ENCODE measurements at places on chromosomes 4 and X. TPM values are rescaled to one million over a fixed set of nuclear protein-coding genes. Genes with fewer than 3 reads are reported as not detected.

DNA sequence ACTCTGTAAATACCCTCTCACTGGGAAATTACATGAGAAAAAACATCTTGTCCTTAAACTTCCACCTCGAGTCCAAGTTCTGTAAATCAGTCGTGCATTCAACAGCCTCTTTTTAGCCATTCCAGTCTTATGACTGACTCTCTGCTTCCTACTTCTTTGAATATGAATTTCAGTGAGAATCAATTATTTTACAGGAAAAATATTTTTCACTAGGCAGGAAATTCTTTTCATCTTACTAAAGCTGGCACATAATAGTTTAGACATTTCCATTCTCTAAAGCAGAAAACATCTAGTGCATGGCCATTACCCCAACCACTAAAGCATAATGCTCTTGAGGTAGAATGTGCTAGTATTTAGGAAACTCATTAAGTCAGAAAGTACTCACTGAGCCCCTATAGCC, 565.7 kb upstream of the FAT1 start:
- DNase-seq = no peak

GRCh38 chrX:153600032-153600373, 1.1 kb upstream of the CCNQ start:
- DNase-seq = no peak

DNA sequence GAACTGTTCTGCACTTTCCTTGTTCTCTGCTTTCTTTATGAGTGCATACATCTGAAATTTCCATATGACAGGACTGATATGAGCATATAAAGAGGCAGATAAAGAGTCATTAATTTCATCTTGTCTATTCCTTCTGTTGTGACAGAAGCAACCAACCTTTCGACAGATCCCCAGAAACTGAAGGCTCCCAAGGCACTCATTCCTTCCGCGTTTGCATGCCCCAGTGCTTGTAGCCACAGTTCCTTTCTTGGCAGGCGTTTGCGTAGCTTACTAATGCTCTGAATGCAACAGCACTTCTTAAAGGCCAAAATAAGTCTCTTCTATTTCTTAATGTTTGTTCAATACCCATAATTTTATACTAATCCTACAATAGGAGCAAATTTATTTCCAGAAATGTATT, 94.0 kb upstream of the TBL1X start:
- DNase-seq = no peak

- no peak for DNase-seq
Measured at GRCh38 chr4:41465146-41465761, 72.7 kb upstream of the LIMCH1 start.

DNA sequence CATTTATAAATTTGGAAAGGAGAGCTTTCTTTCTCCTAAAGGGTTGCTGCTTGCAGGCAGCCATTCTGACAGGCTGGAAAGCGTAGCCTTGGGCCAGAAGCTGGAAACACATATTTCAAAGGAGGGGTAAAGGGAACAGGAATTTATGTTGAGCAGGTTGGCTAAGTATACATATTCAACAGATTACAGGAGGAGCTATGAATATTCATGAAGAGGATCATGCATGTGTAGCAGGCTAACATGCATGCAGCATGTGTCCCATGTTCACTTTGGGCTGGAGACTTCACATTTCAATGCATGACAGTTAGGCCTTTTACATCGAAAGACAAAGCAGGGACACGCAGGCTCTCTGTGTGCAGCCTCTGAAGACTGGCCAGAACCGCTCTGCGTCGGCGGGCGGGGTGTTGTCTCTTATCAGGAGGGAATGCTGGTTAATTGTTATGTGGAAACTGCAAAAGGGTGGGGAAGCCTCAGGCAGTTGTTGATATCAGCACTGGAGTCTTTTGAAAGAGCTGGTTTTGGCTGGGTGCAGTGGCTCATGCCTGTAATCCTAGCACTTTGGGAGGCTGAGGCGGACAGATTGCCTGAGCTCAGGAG, 31.5 kb downstream of the CASP3 start:
- DNase-seq = no peak

GRCh38 chr4:150681063-150681462, 99.1 kb downstream of the MAB21L2 start:
- no peak for DNase-seq

- no peak for DNase-seq
Measured at GRCh38 chr4:55673424-55673823, 37.3 kb upstream of the NMU start.

DNA sequence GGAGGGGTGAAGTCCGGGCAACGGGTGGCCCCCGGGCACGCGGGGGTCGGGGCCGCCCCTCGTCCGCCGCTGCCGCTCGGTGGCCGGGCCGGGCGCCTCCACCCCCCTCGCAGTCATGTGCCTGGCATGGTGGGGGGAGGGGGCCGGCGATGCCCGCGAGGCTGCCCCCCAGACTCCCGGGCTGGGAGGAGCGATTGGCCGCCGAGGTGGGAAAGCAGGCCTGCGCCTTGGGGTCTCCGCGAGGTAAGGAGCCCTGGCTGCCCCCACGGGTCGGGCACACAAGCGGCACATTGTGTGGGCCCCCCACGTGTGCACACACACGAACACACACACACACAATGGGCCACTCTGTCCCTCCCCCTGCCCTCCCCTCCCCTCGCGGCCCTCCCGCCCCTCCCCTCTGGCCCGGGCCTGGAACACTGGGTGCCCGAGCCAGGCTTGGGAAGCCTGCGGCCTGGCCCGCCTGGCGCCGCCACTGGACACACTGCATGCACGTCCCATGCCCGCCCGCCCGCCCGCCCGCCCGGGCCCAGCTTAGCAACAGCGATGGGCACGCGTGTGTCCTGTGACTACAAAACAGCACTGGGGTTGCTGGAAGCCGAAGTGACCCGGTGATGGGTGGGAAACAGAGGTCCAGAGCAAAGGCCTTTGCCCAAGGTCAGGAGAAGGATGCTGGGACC, 1.3 kb downstream of the SLC6A8 start:
- no peak for DNase-seq

- no peak for DNase-seq
Measured at GRCh38 chr4:177579649-177580048, 137.4 kb upstream of the AGA start.

DNA sequence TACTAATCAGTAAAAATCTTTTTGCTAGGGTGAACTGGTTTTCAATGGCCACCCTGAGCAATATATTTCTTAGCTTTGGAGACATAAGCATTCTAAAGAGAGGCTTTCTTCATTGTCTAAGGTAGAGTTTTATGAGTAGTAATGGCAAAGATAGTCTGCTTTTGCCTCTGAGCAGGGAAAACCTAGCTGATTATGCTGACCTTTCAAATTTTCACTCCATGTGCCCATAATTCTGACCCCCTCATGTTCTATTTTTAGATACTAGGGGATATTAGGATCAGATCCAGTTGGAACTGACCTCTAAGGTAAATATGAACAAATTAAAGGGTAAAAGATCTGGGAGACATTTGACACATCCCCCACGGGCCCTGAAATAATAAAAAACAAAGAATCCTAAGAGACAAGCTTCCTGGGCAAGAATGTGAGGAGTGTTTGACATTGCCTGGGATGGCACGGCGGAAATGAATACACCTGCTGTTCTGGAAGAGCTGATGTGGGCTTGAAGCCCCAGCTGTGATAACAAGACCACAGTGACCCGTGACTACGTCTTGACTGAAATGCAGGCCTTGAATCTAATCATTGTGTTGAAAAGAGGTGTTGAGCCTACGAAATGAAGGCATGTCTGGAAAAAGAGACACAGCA, 392.1 kb upstream of the FRG1 start:
- no peak for DNase-seq

- DNase-seq = no peak
Measured at GRCh38 chr4:186318481-186318880, 52.5 kb downstream of the F11 start.

DNA sequence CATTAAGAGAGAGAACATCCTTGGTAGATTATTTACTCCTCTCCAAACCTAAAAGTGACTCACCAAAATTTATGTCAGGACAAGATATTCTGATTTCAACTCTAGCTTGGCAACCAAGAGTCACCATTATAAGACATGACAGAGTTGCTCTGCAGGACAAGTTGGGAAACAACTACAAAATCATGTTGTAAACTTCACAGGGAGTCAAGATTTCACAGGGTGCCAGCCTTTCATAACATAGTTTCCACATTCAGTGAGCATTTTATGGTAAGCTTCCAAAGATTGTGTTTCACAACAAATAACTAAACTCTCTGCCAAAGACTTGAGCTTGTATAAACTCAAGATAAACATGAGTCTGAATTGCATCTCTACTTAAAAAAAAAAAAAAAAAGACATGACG, 121.0 kb upstream of the DIAPH2 start:
- no peak for DNase-seq

- no peak for DNase-seq
Measured at GRCh38 chr4:127214016-127214415, 418.7 kb upstream of the INTU start.

DNA sequence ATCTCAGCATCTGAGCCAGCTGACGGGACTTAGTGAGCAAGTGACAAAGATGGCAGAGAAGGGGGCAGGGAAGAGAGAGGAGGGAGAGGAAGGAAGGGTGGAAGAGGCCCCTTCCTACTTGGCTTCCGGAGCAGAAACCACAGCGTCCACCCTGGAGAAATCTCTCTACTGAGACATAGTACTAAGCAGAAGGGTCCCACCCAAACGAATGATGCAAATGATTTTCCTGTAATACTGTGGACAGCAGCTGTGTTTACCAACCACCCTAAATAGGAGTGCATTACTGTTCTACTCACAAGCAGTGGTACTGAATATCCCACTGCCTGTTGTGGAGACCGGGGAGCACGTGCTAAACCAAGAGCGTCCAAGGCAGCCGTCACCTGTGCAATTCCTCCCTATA, 29.4 kb downstream of the DTHD1 start:
- DNase-seq = peak; percentile 63

DNA sequence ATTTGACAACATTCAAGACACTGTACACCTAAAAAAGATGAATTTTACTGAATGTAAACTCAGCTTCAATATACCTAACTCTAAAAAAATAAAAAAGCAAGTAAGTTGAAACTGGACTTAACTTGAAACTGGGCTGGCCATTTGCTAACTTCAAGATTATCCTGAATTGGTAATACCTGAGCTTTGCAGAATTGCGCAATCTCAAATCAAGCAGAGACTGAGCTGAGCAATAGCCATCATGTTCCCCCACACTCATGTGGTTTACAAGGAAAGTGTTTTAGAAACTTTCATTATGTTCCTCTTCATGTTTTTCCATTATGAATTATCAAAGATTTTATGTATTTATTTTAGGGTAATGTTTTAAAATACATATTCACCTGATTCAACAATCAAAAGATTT, 38.7 kb downstream of the ANXA5 start:
- DNase-seq = no peak

DNA sequence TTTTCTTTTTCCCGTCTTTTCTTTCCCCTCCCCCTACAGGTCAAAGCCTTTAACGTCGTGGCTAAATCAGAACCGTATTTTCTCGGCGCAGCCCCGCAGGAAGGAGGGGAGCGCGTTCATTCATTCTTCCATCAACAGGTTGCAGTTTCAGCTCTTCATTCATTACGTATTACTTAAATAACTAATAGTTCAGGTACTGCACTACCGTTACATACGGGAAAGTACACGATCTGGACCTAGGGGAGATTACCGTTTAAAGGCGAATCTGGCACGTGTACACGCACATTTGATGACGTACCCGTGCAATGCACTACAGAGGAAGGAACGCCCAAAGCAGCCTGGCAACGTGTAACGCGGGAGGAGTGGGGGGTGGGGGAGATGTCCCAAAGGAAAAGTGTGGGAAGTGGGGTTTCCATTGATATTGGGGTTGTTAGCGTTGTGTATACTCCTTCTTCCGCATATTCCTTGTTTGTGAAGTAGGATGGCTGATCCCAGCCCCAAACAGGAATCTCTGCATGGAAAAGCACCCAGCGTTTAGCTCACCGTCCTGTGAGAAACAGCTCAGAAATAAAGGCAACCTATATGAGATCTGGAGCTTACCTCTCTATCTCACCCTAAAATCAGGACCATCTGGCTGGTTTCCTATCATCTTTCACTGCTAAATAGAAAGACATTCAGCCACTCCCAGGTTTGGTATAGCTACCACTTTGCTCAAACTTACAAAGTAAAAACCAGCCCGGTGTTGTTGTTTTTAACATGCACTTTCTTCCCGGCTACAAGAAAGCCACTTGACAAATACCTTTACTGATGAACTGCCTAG, 585 bp upstream of the SEC24D start:
- no peak for DNase-seq

DNA sequence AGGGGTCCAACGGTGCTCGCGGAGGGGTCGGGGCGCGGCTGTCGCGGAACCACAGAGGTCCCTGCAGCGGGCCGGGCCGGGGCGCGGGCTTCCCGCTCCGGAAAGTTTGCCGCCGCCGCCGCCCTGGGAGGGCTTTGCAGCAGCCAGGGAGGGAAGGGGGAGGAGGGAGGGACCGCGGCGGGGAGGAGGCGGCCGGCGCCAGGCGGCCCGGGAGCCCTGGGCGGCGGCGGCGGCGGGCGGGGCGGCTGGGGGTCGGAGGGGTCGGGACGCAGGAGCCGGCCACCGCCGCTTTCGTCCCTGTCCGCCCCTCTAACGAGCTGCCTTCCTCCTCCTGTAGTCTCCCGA, 375 bp downstream of the FGFR3 start:
- DNase-seq = no peak

The GPR82 gene
- 0.22 TPM for total RNA-seq

The KCND1 gene
- 0.68 TPM for total RNA-seq
